ENCODE measurements at places on chromosomes 7 and 10. TPM values are rescaled to one million over a fixed set of nuclear protein-coding genes. Genes with fewer than 3 reads are reported as not detected.

- DNase-seq: no peak
- peaks cover 35% of the 10 kb centered on the region for H3K36me3 ChIP-seq
- H3K4me1 ChIP-seq: peaks cover 43% of the 10 kb centered on the region
- peak overlapping the region; percentile 17 for H3K27ac ChIP-seq
- no peak overlapping the region for H3K4me3 ChIP-seq
- H3K27me3 ChIP-seq: no peaks in the 10 kb centered on the region
These were observed 33.4 kb downstream of the XPNPEP1 start for GRCh38 chr10:109889867-109890266.

- no peaks in the 10 kb centered on the region for H3K36me3 ChIP-seq
- no peak overlapping the region for H3K27ac ChIP-seq
- DNase-seq: no peak
- H3K4me1 ChIP-seq: no peaks in the 10 kb centered on the region
- no peaks in the 10 kb centered on the region for H3K27me3 ChIP-seq
These were observed 51.1 kb downstream of the GPAM start for GRCh38 chr10:112132435-112132834.

DNA sequence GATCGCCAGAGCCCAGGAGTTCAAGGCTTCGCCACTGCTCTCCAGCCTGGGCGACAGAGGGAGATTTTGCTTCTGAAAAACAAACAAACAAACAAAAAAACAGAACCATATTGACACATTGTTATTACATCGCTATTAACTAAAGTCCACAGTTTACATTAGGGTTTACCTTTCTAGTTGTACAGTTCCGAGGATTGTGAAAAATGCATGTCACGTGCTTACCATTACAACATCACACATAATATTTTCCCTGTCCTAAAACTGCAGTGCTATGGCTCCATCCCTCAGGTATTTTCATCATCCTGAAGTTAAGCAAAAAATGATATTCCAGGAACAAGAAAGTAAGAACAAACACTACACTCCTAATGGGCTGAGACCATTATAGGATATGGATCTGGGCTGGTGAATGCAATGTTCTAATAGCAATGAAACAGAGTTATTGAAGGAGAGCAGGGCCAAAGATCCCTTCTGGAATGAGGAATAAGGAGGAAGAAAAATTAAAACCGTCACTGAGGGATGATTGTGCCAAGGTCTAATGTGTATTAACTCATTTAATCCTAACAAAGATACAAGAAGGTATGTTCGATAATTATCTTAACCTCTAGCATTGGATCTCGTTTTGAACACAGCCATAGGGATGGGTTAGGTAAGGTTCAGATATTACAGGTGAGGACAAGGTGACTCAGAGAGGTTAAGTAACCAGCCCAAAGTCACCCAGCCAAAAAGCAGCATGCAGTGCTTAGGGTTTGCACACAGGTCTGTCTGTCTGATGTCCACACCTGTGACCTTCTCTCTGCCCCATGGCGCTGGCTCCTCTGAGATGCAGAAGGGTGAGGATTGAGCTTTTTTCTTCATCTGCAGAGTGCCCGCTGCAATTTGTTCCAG lies 14.0 kb upstream of the CUX1 start:
- H3K27me3 ChIP-seq: peaks cover 30% of the 10 kb centered on the region
- no peak for DNase-seq
- peaks cover 14% of the 10 kb centered on the region for H3K4me1 ChIP-seq
- H3K36me3 ChIP-seq: no peaks in the 10 kb centered on the region
- no peak overlapping the region for H3K27ac ChIP-seq

- H3K36me3 ChIP-seq: no peaks in the 10 kb centered on the region
- no peak overlapping the region for H3K27ac ChIP-seq
- H3K27me3 ChIP-seq: no peaks in the 10 kb centered on the region
- DNase-seq: no peak
- H3K4me1 ChIP-seq: no peaks in the 10 kb centered on the region
- H3K4me3 ChIP-seq: no peak overlapping the region
These were observed 789.6 kb upstream of the KCND2 start for GRCh38 chr7:119483364-119483763.

GRCh38 chr7:113892818-113893217 lies 26.0 kb downstream of the PPP1R3A start:
- DNase-seq: no peak
- H3K4me3 ChIP-seq: no peak overlapping the region
- no peaks in the 10 kb centered on the region for H3K36me3 ChIP-seq
- no peak overlapping the region for H3K27ac ChIP-seq
- no peaks in the 10 kb centered on the region for H3K27me3 ChIP-seq

DNA sequence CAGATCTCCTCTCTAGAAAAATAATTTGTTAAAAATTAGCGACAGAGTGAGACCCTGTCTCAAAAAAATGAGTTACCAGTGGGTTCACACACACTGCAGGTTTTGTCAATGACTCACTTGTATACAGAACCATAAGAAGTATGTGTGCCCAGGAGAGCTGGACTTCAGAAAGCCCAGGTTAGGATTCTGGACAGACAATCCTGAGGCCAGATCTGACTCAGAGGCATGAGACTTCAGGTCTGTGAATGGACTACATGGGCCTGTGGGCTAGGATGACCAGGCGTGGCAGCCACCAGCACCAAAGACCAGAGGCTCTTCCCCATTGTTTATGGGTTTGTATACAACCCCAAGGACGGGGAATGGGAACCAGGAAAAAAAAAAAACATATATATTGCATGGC lies 9.3 kb upstream of the ZNF438 start:
- H3K27ac ChIP-seq: no peak overlapping the region
- peaks cover 1% of the 10 kb centered on the region for H3K4me1 ChIP-seq
- no peaks in the 10 kb centered on the region for H3K36me3 ChIP-seq
- DNase-seq: no peak

SLC29A4 gene
- total RNA-seq: 1.6 TPM

PNLIPRP3 gene
- not detected for total RNA-seq

DNA sequence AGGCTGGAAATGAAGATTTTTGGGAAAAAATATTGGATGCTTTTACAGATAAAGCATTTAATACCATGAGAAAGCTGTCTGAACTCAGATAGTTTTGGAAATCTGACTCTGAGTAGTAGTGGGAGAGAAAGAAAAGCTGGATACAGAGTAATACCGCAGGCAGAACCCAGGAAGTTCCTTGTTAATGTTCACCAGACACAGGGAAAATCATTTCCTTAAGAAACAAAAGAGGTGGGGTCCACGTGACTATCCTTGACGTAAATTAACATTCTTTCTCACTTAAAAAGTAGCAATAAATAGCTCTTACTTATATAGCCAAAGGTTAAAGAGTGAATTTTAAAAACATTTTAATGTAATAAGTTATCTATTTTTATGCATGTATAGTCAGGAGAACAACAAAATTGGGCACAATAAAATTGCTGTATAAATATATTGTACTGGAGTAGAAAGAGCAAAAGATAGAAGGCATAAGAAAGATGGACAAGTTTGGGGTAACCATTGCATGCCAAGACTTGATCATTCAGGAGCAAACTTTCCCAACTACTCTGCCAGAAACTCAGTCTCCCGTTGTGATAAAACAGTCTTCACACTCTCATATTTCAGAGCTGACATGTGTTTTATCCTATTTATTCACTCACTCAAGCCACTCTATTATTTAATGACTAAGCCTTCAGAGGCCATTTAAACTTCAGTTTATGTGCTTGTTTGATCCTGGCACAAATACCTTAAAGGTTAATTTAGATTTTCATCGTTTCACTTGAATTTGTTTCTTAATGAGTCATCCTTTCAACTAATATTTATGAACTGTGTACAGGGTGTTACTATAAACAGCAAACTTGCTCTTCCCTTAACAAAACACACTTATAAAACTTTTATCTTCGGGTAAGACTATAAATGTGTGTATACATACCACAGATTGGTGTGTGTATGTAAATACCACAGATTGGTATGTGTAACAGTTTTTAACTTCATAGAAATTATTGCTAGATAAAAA lies 143.1 kb downstream of the GNAI1 start:
- DNase-seq: no peak
- H3K36me3 ChIP-seq: no peaks in the 10 kb centered on the region
- no peak overlapping the region for H3K4me3 ChIP-seq
- no peaks in the 10 kb centered on the region for H3K4me1 ChIP-seq
- H3K27ac ChIP-seq: no peak overlapping the region
- no peaks in the 10 kb centered on the region for H3K27me3 ChIP-seq

DNA sequence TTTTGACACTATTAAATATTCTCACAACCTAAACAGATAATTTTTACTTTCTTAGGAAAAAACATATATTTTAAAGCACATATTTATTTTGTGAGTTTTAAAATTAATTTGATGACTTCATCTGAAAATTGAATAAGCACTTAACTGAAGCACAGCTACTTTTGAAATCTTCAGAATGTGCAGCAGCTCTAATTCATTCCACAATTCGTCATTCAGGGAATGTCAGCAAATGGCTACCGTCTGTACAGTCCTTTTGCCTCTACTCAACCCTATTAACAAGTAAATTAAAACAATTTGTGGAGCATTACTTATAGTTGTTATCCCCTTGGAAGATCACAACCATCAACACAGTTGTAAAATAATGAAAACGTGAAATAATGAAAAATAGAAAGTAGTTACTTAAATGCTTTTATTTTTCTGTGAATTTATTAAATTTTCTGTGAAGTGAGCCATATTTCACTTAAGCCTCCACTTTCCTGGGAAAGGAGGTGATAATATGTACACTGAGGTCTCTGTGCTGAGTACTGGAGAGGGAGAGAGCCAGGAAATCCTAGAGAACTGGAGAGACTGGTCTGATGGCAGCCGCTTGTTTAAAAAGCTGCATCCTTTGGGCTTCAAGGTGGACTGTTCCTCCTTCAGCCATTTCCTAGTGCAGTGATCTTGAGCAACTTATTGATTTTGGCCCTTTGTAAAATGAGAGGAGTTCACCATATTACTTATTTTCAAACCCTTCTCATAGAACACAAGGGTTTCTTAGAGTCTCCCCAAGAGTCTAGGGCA lies 70.6 kb downstream of the REEP3 start:
- no peaks in the 10 kb centered on the region for H3K27me3 ChIP-seq
- H3K27ac ChIP-seq: no peak overlapping the region
- peaks cover 22% of the 10 kb centered on the region for H3K36me3 ChIP-seq
- H3K4me1 ChIP-seq: peaks cover 4% of the 10 kb centered on the region
- H3K4me3 ChIP-seq: no peak overlapping the region

- no peak overlapping the region for H3K27ac ChIP-seq
- no peaks in the 10 kb centered on the region for H3K36me3 ChIP-seq
- H3K4me3 ChIP-seq: no peak overlapping the region
- no peak for DNase-seq
- H3K4me1 ChIP-seq: peaks cover 10% of the 10 kb centered on the region
- no peaks in the 10 kb centered on the region for H3K27me3 ChIP-seq
These were observed 28.9 kb downstream of the HIPK2 start for GRCh38 chr7:139748941-139749340.

DNA sequence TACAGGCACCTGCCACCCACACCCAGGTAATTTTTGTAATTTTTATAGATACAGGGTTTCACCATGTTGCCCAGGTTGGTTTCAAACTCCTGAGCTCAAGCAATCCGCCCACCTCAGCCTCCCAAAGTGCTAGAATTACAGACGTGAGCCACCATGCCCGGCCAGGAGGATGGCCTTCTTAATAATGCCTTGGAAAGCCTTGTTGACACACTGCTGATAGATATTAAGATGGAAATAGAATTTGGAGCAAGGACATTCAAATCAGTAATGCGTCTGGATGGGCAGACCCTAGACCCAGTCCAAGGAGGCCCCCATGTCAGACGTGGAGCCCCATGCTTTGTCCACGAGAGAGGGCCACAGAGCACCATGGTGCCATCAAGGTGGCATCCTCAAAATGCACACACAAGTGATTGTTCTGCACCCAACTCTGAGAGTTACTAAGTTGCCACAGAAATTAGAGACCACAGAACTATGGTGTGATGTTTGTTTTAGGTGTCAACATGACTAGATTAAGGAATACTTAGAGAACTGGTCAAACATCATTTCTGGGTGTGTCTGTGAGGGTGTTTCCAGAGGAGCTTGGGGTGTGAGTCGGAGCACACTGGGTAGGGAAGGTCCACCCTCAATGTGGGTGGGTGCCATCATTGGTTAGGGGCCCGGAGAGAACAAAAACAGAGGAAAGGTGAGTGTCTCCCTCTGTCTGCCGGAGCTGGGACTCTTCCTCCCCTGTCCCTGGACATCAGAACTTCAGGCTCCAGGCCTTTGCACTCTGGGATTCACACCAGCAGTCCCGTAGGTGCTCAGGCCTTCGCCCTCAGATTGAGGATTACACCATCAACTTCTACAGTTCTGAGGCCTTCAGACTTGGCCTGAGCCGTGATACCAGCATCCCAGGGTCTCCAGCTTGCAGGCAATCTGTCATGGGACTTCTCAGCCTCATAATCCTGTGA lies 34.5 kb downstream of the EBF3 start:
- H3K27me3 ChIP-seq: no peaks in the 10 kb centered on the region
- H3K27ac ChIP-seq: no peak overlapping the region
- H3K36me3 ChIP-seq: no peaks in the 10 kb centered on the region
- no peak overlapping the region for H3K4me3 ChIP-seq

GRCh38 chr10:11176746-11177145 lies 159.1 kb downstream of the CELF2 start:
- no peaks in the 10 kb centered on the region for H3K27me3 ChIP-seq
- H3K27ac ChIP-seq: no peak overlapping the region
- peaks cover 89% of the 10 kb centered on the region for H3K4me1 ChIP-seq
- no peak overlapping the region for H3K4me3 ChIP-seq
- DNase-seq: no peak

DNA sequence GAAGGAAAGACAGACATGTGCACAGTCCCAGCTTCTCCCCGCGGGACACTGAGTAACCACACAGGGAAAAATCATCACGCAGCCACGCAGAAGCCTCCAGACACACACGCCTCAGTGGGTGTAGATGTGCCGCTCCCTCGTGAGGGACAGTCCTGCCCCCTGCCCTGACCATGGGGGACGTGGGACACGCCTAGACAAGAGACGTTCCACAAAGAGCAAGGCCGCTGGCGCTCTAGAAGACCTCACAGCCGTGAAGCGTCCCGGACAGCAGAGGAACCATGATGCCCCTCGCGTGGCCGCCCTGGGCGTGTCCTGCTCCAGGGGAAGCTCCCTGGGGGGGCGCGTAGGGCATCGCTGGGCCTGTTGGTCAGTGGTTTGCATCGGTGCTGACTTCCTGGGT lies 210.8 kb downstream of the DNAJB6 start:
- H3K4me1 ChIP-seq: peaks cover 2% of the 10 kb centered on the region
- DNase-seq: peak; percentile 24
- no peaks in the 10 kb centered on the region for H3K27me3 ChIP-seq
- no peak overlapping the region for H3K27ac ChIP-seq
